Osteocyte (in vitro differentiated cells): ENCODE measurements at places on chromosomes 4 and X. TPM values are rescaled to one million over a fixed set of nuclear protein-coding genes. Genes with fewer than 3 reads are reported as not detected.

Gene COL4A5
- 535 and 547 TPM in 2 replicates for total RNA-seq

Gene SMIM43
- not detected in 2 replicates for total RNA-seq

Gene ZAR1
- not detected in 2 replicates for total RNA-seq

Gene GAGE2A
- not detected in 2 replicates for total RNA-seq

Gene RAB40A
- 0.24 and 0.68 TPM in 2 replicates for total RNA-seq

Gene LRPAP1
- 149 and 153 TPM in 2 replicates for total RNA-seq

Gene PAK3
- not detected in 2 replicates for total RNA-seq

DNA sequence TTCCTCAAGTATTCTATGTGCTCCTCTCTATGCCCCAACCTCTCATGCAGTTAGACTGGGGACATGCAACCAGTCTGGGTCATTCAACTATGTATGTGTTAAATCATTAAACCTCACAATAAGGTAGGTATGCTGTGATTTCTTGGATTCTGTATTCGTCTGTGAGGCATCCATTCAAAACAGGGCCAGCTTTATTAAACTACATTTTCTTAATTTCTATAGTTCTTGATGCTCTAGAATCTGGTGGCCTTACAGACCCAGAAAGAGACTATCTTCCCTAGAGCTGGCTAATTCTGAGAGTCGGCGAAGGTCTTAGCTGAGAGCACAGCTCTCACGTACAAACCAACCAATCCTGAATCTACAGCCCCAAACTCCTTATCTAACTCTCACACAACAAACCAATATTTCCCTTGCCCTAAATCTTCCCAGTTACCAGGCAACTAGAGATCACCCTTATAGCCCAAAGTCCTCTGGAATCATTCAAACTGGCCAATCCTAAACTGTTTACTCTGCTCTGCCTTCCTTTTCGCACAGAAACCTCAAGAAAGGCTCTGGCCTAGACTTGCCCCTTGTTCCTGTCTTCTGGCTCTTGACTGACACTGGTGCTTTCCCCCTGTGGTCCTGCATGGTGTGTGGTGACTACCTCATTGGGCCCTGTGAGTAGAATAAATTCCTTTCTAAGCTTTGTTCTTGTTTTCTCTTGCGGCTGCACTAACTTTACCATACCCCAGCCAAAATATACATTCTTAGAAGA is 203.5 kb upstream of the TET2 start:
- no peak for DNase-seq

GRCh38 chr4:1033840-1034551 is 22.6 kb downstream of the FGFRL1 start:
- DNase-seq = no peak

GRCh38 chrX:142040906-142041305 is 137.2 kb downstream of the MAGEC1 start:
- no peak for DNase-seq

DNA sequence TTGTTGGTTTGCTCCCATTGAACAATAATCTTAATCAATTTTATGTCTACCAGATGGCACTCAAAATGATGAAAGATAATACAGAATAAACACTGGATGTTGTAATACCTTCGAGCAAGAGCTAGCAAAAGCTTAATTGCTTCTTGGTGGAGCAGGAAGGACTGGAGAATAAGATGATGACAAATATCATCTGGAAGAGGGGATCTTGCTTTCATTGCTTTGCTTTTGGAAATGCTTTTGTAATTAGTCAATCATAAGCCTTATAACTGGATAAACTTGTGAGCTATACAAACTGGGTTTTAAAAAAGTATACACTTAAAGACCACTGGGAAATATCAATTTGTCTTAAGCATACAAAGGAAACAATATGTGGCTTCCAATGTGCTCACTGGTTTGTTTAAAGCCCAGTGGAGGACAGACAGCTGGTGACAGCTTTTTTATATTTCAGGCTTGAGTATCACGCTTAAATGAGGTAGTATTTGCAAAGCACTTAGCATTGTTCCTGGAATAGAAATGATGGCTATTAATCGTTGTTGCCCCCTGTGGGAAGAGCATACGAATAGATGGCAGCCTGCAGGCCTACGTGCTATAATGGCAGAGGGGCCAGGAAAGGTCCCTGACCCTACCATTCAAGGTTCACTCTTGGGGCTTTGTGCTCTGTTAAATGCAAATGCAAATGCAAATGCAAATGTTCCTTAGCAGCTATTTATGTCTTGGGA is 61.2 kb downstream of the TMEM150C start:
- no peak for DNase-seq

- no peak for DNase-seq
These were observed 557.2 kb upstream of the GRIA3 start for GRCh38 chrX:122626871-122627270.

GRCh38 chr4:147578051-147578476 is 39.1 kb upstream of the TMEM184C start:
- no peak for DNase-seq

GRCh38 chr4:74203467-74203866 is 45.5 kb downstream of the MTHFD2L start:
- DNase-seq = no peak

- DNase-seq = no peak
These were observed 88.3 kb downstream of the FHDC1 start for GRCh38 chr4:153024466-153024865.

- no peak for DNase-seq
These were observed 159.5 kb downstream of the KLHL13 start for GRCh38 chrX:117957128-117957527.

DNA sequence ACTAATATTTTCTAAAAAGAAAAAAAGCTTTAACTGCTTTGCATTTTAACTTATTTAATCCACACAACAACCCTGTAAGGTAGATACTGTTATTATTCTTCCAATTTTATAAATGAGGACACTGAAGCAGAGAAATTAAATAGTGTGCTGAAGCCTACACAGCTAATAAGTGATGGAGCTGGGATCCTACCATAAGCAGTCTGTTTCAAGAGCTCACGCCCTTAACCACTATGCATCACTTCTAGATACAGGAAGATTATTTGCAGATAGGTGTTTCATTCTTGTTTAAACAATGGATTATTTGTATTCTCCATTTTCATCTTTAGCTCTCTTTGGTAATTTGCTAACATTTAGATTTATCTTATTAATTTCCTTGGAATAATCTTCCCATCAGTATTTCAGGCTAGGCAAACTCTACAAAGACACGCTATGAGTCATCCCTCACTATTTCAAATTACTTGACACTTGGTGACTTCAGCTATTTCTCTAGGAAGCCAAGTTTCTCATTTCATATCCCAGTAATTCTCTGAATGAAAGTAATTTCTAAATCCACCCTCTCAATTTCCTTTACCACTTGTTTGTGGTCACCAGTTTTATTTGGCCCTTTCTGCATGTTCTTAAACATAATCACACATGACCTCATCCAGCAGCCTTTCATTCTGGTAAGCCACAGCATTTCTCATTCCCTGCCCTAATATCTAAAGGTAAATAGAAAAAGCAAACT is 67.3 kb downstream of the ASB9 start:
- no peak for DNase-seq
